PC-9 (cell line): ENCODE measurements at places on chromosomes 7 and 10.
A peak's percentile ranks its signal among the peaks of the same experiment; 100 is the strongest.

DNA sequence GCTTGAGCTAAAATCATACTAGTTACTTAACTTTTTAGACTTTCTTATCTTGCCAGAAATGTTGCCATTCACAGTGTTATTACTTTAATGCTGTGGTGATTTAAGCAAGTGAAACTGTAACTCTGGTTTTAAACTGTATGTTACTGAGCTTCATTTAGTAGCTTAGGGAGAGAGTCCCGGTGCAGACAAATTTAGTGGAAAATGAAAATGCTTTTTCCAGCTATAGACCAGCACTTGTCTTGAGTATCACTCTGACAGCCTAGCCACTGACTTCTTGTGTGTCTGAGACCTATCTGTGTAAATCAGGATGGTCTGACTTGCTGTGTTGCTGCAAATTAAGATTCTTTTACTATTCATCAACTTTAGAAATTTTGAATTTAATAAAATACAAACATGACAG, 200.8 kb downstream of the CACNB2 start:
- no peak for DNase-seq

DNA sequence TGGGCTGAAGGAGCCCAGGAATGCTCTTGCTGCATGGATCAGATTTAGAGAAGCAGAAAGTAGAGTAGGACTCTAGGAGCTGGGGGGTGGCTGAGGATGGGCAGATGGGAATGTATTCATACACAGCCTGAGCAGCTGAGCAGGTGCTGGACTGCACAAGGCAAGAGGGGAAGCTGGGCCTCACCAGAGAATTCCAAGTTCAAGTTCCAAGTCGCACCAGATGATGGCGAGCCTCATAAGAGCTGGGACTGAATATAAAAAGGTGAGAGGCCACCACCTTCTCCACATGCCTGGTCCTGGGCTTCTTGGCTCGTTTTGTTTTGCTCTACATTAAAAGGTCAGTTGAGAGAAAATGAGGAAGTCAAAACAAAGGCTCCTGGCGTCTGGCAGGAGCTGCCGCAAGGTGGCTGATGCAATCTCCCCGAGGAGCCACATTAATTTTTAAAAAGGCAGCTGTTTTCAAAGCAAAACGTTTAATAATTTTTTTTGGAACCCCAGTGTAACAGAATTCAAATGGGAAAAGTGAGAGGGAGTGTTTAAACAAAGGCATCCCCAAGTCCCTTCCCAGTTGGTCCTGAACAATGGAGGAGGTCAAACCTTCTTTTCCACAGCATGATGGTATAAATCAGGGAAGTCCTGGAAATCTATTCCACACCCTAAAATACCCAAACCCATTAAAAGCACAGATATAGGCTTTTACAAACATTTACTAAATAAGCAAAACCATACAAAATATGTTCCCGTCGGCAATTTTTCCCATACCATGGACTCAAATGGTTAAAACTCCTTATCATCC, 9.5 kb downstream of the CYREN start:
- DNase-seq = no peak

DNA sequence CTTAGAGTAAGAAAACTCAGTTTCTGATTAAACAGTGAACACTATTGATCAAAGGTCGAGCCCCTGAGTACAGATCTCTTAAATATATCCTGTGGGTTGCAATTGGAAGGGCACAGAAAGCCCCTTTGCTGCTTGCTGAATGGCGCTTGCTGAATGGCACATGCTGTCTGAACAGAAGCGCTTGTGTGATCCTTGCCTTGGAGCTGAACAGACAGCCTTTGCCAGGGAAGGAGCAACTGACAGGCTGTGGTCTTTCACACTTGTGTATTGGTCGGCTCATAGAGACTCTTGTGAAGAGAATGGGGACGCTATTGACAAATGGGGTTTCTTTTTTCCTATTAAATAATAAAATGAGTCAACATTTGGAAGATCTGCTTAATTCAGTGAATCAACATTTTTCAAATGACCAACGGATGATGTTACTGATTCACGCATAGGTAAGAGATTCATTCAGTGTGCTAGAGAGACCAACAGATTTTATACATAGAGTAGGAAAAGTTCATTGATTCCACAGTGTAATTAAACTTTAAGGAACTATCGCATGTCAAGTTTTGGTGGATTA, 99.4 kb upstream of the TNS3 start:
- DNase-seq = no peak

GRCh38 chr10:124565565-124566221, 104.1 kb downstream of the LHPP start:
- no peak for DNase-seq

GRCh38 chr10:122490786-122491680, 29.7 kb downstream of the HTRA1 start:
- DNase-seq = no peak

- peak; percentile 89 for DNase-seq
These were observed 8.8 kb upstream of the EPHB4 start for GRCh38 chr7:100835903-100836811.

DNA sequence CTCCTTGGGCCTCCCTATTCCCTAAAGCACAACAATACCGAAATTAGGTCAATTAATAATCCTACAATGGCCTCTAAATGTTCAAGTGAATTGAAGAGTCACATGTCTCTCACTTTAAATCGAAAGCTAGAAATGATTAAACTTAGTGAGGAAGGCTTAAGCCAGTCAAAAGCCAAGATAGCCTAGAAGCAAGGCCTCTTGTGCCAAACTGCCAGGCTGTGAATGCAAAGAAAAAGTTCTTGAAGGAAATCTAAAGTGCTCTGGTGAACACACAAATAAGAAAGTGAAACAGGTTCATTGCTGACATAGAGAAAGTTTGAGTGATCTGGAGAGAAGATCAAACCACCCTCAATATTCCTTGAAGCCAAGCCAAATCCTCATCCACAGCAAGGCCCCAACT, 57.2 kb downstream of the SLC29A4 start:
- no peak for DNase-seq

DNA sequence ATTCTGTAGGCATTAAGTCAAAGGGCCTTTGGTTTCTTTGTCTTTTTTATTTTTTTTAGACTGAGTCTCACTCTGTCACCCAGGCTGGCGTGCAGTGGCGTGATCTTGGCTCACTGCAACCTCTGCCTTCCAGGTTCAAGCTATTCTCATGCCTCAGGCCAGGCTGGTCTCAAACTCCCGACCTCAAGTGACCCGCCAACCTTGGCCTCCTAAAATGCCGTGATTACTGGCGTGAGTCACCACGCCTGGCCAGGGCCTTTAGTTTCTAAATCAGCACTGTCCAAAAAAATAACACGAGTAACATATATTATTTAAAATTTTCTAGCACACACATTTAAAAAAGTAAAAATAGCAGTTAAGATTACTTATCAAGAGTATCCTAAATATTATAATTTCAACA, 11.1 kb upstream of the ACSL5 start:
- DNase-seq = peak; percentile 68

GRCh38 chr10:4579844-4580243, 246.2 kb upstream of the AKR1E2 start:
- no peak for DNase-seq

DNA sequence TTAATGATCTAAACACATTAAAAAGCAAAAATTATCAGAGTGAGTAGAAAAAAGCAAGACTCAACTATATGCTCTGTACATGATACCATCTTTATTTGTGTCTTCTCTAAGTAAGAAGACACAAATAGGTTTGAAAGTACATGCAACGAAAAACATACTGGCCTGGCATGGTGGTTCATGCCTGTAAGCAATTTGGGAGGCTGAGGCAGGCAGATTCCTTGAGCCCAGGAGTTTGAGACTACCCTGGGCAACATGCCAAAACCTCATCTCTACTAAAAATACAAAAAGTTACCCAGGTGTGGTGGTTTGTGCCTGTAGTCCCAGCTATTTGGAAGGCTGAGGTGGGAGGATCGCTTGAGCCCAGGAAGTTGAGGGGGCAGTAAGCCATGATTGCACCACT, 78.1 kb upstream of the TOMM7 start:
- no peak for DNase-seq

GRCh38 chr7:127588019-127588696, at the start of gene ARF5:
Gene ARF5 (plus strand): TSS chr7:127588411. CDS start chr7:127588499, 88 bp downstream.
- DNase-seq = peak; percentile 92

- DNase-seq = no peak
These were observed 610.2 kb downstream of the AUTS2 start for GRCh38 chr7:70208236-70209063.

DNA sequence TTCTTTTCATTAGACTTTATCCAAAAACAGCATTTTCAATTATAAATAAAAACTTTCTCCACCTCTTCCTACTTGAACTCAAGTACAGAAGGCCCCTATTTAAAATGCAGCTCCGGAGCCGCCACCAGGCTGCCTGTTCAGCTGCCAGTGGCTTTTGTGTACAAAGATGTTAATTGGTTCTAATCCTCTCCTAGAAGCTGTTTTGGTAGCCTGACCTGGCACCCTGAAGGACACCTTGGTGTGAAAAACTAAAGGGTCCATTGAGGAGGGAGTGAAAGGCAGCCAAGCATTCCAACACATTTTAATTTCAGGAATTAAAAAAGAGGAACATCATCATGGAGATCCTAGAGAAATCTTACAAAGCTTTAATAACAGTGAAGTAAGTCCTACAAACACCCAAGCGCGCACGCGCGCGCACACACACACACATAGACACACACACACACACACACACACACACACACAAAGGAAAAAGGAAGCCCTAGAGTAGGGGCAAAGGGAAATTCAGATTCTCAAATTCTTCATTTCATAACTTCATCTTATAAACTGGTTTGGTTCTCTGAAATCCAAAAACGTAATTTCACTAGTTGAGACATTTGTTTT, 41.4 kb downstream of the VAX1 start:
- DNase-seq = no peak

- DNase-seq = no peak
These were observed 19.7 kb upstream of the NKX6-2 start for GRCh38 chr10:132805599-132805998.

- peak; percentile 72 for DNase-seq
These were observed 4.3 kb upstream of the KCNMA1 start for GRCh38 chr10:77641788-77642397.
